ENCODE measurements at places on chromosomes 11 and 22.

GRCh38 chr22:44063462-44064371 lies 39.6 kb downstream of the PARVB start:
- no peak for DNase-seq

DNA sequence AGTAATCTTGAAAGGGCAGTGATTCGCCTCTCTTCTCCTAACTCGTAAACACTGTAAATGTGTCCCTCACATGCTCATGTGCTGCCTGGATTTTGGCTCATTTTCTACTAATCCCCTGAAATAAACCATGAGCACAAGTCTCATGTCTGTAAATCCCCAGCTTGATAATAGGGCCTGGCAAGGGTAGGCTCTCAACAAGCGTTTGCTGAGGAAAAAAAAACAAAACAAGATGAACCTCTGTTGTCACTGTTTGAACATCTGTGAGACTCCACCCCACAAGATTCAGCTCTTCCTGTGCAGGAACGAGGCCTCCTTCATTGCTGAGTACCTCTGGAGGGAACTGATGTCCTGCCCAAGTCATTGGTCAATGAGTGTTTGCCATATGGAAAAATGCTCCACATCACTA lies 4.5 kb upstream of the CYB5R2 start:
- DNase-seq = no peak

DNA sequence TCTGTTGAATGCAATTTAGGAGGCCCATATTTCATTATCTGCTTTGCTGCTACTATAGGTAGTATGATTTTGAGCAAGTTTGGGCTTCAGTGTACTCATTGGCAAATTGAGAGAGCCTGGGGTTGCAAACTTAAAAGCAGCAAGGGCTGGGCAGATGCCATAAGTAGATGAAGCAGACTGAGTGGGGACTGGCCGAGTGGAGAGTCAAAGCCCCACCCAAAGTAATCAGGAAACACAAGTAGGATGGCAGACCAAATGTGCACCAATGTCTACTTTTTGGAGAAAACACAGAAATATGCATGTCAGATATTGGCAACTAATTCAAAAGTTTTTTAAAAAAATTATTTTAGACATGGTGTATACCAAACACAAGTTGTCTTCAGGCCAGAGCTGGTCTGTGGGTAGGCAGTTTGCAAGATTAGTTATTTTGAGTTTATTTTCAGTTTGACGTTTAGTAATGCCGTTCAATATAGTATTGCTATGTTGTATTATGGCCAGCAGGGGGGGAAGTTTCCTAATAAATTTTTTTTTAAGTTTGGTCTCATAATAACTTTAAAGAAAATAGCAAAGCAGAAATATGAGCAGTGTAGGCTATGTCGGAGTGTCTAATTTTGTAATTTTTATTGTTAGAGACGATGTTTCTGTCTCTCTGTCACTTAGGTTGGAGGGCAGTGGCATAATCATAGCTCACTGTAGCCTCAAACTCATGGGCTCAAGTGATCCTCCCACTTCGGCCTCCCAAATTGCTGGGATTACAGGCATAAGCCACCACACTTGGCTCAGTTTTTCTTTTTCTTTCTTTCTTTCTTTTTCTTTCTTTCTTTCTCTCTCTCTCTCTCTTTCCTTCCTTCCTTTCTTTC lies 105.1 kb downstream of the HIPK3 start:
- peak; percentile 14 for DNase-seq

DNA sequence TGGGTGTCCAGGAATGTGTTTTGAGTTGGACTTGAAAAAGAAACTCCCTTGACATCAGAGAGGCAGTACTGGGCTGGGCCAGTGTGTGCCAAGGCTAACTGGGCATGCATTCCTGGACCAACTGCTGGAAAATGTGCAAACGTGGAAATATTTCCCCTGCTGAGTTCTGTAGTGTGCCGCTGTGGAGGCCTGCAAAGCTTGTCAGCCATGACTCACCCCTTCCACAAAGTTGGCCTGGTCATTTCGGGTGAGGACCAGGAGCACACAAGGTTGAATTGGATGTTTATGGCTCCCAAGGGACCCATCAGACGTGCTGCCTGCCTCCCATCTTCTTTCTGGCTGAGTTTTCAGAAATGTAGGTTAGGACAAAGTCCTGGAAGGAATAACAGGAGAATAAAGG lies 513.1 kb downstream of the MIAT start:
- no peak for DNase-seq

DNA sequence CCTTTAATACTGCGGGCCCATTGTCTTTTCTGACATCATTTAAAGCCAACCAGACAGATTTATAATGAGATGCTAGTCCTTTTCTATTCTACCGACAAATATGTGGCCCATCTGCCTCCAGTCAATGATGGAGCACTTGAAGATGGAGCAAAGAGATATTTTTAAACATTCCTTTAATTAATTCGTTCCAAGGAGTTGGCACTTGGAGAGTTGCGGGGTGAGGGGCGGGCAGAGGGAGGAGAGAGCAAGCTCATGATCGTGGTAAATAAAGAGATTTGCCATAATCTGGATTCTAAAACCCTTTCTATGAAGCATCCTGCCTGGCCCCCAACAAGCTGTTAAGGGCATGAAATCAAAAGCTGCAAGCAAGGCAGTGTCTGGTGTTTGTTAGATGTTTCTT lies 5.0 kb downstream of the SLC1A2 start:
- no peak for DNase-seq

DNA sequence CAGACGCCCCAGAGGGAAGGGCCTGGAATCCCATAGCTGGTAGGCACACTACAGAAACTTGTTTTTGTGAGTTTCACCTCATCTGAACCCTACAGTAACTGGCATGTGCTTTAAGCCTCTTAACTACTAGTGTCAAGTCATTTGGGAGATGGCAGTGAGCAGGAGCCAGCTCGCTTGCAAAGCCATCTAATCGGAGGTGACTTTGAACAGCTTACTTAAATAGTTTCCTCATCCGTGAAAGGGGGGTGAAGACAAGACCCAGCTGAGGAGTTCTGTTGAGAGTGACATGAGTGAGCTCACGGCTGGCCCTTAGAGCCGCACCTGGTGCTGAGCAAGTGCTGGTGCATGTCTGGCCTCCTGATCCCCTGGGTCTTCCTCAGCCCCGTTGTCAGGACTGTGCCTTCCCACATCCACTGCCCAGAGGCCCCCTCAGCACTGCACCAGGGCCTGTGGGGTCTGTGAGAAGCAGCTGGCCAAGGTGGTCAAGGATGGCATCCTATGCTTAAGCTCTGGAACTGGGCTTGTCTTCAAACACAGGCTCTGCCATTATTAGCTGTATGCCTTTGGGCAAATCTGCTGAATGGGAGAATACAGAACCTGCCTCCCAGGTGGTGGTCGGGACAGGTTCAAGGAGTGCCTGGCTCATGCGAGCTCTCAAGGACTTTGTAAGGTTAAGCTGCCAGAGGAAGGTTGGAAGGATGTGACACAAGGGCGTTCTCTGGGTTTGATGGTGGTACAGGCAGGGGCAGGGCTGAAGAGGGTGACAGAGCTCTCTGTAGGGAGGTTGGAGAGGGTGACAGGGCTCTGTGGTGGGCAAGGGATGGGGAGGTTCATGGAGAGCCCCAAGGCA lies 27.3 kb downstream of the INCENP start:
- DNase-seq = no peak

DNA sequence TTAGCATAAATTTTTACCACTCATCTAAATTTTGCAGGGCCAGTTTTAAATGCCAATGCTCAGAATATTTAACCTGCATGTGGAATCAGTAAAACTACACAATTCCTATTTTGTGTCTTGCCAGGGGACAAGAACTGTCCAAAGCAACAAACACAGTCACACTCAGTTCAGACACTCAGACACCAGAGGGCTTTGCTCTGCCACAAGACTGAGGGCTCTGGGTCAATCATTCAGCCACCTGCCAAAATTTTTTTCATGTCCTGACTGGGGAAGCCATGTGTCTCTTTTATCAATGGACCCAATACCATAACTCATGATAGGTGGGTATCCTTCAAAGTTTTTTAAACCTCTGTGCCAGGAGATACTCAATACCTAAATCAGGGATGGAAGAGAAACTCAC lies 304.0 kb upstream of the ANO3 start:
- no peak for DNase-seq

DNA sequence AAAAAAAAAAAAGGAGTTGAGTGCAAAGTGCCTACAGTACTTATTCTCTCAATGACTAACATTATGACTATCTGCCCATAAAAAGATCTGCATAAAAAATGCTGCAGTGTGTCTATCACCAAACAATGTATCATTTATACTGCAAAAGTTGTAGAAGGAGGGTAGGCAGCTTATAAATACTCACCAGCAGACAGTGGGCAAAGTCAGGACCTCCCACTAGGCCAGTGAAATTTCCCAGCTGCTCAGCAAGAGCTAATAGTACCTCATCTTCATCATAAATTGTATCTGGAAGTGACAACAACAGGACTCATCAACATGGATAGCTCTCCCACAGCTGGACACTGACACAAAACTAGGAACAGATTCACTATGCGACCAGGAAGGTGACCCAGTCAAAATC lies 1.6 kb downstream of the PPP2R1B start:
- DNase-seq = no peak

- DNase-seq = peak; percentile 11
These were observed 43.4 kb upstream of the SC5D start for GRCh38 chr11:121249039-121249663.

GRCh38 chr11:29395555-29396072 lies 621.2 kb downstream of the KCNA4 start:
- DNase-seq = no peak

GRCh38 chr11:92790366-92790765 lies 179.1 kb upstream of the MTNR1B start:
- DNase-seq = no peak

DNA sequence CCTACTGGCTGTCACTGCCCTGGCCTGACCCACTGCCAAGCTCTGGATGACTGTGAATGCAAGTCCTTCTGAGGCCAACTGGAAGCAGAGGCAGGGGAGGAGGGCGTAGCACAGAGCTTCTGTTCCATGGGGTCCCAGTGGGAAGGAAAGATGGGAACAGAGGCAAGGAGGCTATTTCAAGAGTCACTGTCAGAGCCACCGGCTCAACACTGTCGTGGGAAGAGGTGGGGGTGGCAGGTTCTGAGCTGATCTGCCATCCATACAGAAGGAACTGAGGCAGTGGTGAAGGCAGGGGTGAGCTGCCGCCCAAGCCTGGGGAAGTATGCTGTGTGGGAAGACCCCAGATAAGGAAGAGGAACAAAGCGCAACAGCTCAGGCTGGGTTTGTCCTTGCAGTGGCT lies 54.7 kb downstream of the SGSM3 start:
- no peak for DNase-seq

GRCh38 chr22:47303161-47303890 lies 540.9 kb downstream of the TBC1D22A start:
- no peak for DNase-seq

DNA sequence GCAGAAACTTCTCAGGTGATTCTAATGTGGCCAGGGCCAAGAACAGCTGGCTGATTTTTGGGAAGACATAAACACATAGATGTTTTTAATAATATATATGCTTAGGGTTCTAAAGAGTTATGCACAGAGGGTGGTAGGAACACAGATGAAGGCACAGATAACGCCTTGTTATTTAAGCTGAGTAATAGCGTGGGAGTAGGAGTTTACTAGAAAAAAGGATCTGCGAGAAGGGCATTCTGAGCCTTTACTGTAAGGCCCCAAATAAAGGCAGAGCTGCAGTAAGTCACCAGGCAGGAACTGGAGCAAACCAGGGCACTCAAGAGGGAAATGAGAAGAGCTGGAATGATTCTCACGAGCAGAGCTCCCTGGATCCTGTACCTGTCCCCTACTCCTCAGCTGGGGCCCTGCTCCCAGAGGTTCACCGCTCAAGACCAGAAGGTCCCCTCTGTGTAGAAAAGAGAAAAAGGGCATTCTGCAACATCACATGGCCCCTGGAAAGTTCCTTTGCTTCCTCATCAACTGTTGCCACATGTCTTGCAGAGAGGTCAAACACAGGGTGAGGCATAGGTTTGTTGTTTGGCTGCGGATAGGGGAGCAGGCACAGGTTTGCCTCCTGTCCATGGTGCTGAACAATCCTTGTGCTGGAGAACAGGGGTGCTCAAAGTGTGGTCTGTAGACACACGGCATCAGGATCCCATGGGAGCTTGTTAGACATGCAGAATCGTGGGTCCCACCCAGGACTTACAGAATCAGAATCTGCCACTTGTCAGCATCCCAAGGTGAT lies 125.7 kb downstream of the TENM4 start:
- no peak for DNase-seq

DNA sequence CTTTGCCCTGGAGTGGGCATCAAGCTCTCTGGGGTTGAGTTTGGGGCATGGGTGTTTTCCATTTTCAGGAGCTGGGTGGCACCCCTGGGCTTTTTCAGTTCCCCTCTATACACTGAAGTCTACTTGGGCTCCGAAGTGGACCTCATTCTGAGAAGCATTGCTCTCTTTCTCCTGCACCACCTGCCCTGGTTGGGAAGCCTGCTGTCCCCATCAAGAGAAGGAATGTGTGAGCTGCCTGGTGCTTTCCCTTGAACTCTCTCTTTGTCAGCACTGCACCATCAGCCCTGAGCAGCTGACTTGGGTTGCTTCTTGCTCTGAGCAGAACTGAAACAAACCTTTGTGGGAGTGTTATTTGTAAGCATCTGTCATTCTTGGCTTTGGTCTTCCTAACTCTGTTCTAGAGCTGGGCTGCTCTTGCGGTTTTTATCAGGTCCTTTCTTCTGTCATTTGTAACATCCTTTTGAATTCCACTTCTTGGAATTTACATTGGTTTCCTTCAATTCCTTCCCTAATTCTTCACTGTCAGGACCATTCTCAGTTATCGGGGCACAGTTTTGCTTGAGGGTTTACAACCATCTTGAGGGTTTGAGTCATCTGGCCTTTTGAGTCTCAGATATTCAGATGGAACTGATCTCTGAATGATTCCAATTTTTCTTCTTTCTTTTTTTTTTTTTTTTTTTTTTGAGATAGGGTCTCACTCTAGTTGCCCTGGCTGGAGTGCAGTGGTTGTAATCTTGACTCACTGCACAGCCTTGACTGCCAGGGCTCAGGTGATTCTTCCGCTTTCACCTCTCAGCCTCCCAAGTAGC lies 20.5 kb downstream of the UBE2L3 start:
- peak; percentile 8 for DNase-seq

GRCh38 chr11:102279641-102280170 lies 37.6 kb upstream of the BIRC3 start:
- no peak for DNase-seq

GRCh38 chr11:14924318-14924717 lies 32.3 kb upstream of the CYP2R1 start:
- no peak for DNase-seq

DNA sequence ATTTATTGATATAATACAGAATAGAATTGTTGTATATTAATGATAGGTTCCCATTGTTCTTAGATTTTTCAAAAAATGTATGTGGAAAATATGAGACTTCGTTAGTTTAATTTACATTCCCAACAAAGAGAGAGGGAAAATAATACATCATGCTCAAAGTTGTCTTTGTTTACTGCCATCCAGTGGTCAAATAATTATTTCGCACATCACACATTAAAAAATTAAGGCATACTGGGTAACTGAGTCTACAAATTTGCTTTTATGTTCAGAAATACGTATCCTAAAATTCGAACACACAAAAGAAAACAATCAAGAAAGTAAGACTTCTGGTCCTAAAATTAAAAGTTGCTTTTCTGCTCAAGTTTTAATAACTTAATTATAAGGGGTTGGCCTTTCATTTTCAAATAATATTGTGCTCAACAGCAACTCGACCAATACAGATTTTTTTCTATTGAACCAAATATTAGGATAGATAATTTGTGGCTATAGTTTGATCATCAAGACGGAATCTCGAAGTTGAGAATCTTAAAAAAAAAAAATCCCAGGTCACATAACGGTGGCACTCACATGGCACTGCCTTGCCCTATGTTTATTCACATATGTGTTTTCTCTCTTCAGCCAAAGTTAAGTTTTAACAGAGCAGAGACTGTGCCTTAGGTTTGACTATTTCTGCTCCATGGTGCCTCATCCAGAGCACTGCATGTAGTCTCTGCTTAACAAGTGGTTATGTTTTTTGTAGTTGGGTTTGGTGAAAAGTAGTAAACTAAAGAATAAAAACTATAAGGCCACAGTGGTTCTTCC lies 12.3 kb downstream of the PDGFD start:
- no peak for DNase-seq

Measured in BJ (cell line).